ENCODE measurements at places on chromosomes 2 and 18. TPM values are rescaled to one million over a fixed set of nuclear protein-coding genes. Genes with fewer than 3 reads are reported as not detected.

The LONRF2 gene
- total RNA-seq = 3.3 TPM

The POU3F3 gene
- not detected for total RNA-seq

The IL1RL1 gene
- total RNA-seq = 1.1 TPM

The RIT2 gene
- total RNA-seq = not detected

The GKN2 gene
- total RNA-seq = 3.7 TPM

The GKN1 gene
- total RNA-seq = 0.72 TPM

The NOL4 gene
- not detected for total RNA-seq

The FNDC4 gene
- total RNA-seq = 4.3 TPM

The ANO7 gene
- total RNA-seq = 2.1 TPM

The VWA3B gene
- total RNA-seq = not detected

The RFX8 gene
- total RNA-seq = not detected

The CRYGD gene
- total RNA-seq = not detected

The BOLL gene
- not detected for total RNA-seq

The SLC40A1 gene
- total RNA-seq = 3.8 TPM

The ADAM23 gene
- 10.0 TPM for total RNA-seq

The TRIP12 gene
- total RNA-seq = 101 TPM
